Stimulated activated CD4-positive, alpha-beta T cell treated with anti-CD3 and anti-CD28 coated beads, TNF-alpha, amount 100 ng/mL, for 1 hour (primary cell): ENCODE measurements at places on chromosomes 11 and 22.

- DNase-seq: no peak
Measured at GRCh38 chr11:19253153-19253745, 12.5 kb upstream of the E2F8 start.

DNA sequence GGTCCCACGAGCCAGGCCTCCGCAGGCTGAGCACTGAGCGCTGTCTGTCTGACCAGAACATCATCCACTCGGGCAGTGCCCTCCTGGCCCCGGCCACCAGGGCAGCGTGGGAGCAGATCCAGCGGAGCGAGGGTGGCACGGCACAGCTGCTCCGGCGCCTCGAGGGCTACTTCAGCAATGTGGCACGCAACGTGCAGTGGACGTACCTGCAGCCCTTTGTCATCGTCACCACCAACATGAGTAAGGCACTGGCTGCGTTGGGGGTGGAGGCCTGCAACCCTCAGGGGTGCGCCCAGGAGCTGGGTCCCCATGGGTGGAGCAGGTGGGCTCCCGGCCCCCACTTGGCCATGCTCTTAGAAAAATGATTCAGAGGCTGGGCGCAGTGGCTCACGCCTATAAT is 49.7 kb upstream of the PRODH start:
- DNase-seq: no peak

DNA sequence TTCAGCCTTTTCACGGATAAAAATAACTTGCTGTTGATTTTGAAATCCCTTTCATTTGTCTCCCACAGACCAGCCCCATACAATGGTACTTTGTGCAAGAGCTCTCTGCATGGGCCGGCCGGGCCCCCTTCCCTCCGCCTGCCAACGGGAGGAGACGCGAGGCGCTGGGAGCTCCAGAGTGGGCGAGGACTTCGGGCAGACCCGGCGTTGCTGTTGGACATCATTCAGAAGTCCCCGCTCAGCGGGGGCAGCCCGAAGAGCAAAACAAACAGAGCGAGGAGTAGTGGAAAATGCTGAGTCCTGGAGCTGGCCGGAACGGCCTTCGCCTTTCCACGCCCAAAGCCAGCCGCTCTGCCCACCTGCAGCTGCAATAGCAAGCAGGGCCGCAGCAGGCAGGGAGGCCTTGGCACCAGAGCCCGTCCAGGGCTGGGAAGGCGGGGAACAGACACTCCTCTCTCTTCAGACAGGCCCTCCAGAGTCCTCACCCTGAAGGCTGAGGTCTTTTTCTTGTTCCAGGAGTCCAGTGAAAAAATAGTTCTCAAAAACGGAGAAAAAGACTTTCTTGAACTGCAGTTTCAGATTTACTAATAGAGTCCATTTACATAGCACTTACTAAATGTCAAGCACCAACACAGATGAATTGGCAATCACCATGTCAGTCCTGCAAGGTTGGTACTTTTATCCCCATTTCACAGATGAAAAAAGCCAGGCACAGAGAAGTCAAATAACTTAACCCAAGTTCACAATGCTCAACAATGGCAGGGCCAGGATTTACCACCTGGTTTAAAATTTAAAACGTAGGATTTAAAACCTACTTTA is 135.5 kb downstream of the ETS1 start:
- no peak for DNase-seq

- DNase-seq: no peak
Measured at GRCh38 chr11:46776878-46777277, 57.9 kb downstream of the F2 start.

DNA sequence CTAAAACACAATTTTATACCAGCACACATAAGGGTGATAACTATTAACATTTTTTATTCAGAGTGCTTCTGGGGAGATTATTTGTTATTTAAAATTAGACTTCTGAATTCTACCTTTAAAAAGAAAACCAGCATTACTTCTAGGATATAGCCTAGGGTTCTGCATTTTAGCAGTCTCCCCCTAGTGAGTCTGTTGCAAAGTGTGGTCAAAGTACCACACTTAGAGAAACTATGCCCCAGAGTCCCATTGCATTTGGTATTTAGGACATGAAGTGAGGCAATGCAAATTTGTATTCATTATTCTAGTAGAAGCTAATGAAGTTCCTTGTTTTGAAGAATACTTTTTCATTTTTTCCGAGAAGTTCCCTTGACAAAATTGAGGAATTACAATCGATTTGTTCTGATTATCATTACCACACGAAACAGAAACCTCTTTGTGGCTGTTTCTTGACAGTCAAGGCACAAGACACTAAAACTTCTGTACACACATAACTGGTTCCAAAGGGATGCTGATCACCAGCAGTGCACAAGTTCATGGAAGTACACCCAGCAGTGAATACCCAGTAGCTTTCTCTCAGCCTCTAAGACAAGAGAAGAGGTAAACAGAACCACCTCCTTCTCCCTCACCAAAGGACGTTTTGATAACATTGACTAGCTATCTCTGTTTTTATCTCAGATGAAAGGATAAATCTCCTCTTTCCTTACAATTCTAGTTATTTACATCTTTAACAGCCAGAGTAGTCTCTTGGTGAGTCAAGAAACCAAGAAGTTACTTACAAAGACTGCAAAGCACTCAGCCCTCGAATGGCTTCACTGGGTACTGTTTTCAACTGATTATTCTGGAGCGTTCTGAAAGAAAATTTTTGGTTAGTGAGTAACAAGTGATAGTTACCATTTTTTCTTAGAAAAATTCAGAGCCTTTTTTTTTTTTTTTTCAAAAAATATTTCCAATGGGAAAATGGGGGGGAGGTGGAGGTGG is 27.6 kb upstream of the CCDC34 start:
- DNase-seq: no peak

- DNase-seq: no peak
Measured at GRCh38 chr11:33634291-33634834, 66.3 kb downstream of the C11orf91 start.

DNA sequence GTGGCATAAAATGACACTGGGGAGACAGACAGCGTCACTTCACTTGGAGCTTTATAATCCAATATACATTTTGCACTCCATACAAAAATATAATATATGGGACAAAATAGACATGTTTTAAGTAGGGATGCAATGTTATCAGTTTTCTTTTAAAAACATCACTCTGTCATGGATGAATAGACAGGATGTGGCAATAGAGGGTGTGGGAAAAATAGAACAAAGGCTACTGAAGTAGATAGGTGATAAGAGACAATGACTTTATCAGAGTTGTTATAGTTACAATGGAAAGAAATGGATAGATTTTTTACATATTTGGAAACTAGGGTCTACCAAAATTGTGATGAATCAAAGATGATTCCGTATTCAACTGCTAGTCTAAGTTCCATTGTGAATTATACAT is 13.1 kb upstream of the NOX4 start:
- no peak for DNase-seq

DNA sequence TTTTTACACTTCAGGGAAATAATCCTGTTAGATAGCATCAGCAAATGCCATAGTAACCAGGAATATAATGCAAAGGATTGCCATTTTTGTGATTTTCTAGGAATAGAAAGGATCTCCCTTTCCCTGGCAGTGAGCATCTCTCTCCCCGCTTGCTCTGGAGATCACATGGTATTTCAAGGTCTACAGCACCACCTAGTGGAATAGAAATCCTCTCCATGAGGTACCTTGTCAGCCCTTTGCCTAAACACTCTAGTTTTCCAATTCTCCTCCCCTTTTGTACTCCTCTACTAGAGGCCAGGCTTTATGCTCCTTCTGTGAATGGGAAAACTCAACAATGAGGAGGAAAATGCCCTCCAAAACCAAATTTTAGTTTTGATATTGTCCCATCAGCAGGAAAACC is 78.4 kb downstream of the XRRA1 start:
- DNase-seq: no peak

- DNase-seq: no peak
Measured at GRCh38 chr11:65578667-65579066, 2.8 kb downstream of the EHBP1L1 start.

GRCh38 chr11:117725048-117725734 is 71.8 kb downstream of the DSCAML1 start:
- no peak for DNase-seq

- DNase-seq: no peak
Measured at GRCh38 chr11:117868815-117869561, 7.5 kb downstream of the FXYD6 start.

GRCh38 chr11:34731603-34732002 is 110.7 kb downstream of the EHF start:
- DNase-seq: no peak

- no peak for DNase-seq
Measured at GRCh38 chr11:103582351-103582909, 454.0 kb upstream of the DDI1 start.

DNA sequence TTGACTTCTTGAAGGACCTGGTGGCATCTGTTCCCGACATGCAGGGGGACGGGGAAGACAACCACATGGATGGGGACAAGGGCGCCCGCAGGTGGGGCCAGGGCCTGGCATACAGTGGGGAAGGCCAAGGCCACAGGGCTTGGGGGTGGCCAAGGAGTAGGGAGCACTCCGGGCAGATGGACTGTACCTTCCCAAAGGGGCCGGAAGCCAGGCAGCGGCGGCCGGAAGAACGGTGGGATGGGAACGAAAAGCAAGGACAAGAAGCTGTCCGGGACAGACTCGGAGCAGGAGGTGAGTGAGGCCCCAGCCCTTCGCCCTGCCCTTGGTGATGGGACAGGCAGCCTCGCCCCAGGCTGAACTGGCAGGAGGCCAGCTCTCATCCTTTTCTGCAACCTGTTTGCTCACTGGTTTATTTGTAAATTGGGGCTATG is 1.2 kb downstream of the DRAP1 start:
- DNase-seq: no peak

DNA sequence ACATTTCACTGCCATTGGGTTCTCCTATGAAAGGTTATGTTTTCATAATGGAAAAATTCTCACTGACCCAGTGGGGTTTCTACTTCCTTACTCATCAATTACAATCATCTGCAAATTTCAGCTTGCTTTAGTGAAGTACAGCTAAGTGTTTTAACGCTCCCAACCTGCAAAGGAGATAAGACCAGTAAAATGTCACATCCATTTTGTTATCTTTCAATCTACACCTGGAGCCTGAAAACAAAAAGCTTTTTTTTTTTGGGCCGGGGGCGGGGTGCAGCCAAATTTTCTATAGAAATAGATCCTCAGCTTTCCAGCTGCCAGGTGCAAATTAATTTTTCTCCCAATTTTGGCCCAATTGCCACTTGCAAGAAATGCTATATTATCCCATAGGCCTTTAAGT is 40.6 kb downstream of the CADM1 start:
- DNase-seq: no peak

- DNase-seq: peak; percentile 35
Measured at GRCh38 chr11:1335811-1336761, 26.7 kb upstream of the TOLLIP start.

GRCh38 chr22:47449508-47450270 is 687.2 kb downstream of the TBC1D22A start:
- DNase-seq: no peak

DNA sequence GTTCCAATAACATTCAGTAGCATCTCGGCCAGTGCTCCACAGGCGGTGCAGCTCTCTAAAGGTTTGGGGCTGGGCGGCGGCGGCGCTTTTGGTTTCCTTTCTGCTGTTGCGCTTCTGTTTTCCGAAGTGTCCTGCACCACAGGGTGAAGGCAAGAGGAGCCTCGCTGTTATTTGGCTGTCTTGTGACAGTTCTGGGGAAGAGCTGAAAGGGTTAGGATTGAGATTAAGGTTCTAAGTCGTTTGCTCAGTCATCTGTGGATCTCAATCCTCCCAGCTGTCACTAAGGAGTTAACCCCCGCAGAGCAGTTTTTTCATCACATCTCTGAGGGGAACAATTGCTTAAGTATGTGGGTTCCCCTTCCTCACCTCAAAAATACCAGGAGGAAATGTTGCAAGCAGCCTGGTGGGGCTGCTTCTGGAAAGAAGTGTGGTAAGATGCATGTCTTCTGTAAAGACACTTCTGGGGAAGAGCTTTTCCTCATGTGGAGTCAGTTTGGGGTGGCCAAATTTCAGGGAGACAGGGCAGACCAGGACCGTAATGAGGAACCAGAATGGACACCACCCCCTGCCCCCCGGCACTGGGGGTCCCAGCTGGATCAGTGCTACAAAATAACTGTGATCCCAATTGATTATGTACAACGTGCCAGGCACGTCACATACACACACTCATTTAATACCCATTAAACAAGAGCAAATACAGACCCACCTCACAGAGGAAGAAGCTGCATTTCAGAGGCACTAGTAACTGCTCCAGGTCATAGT is 14.2 kb downstream of the TMEM121B start:
- DNase-seq: no peak

DNA sequence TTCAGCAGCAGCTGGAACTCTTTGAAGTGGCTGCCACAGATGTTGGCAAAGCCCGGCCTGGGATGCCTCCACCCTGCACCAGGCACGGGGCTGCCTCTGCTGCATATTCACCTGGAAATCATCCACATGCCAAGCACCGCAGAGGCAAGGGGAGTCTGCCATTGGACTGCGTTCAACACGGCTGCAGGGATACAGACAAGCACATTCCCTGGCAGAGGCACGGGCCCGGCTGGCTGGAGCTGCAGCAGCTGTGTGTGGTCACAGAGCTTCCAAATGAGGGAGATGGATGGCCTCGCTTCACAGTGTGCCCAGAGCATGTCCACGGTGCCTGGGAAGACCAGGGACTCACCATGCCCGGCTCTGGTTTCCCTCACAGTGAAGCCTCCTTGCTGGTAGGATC is 1378.9 kb downstream of the TBC1D22A start:
- no peak for DNase-seq

DNA sequence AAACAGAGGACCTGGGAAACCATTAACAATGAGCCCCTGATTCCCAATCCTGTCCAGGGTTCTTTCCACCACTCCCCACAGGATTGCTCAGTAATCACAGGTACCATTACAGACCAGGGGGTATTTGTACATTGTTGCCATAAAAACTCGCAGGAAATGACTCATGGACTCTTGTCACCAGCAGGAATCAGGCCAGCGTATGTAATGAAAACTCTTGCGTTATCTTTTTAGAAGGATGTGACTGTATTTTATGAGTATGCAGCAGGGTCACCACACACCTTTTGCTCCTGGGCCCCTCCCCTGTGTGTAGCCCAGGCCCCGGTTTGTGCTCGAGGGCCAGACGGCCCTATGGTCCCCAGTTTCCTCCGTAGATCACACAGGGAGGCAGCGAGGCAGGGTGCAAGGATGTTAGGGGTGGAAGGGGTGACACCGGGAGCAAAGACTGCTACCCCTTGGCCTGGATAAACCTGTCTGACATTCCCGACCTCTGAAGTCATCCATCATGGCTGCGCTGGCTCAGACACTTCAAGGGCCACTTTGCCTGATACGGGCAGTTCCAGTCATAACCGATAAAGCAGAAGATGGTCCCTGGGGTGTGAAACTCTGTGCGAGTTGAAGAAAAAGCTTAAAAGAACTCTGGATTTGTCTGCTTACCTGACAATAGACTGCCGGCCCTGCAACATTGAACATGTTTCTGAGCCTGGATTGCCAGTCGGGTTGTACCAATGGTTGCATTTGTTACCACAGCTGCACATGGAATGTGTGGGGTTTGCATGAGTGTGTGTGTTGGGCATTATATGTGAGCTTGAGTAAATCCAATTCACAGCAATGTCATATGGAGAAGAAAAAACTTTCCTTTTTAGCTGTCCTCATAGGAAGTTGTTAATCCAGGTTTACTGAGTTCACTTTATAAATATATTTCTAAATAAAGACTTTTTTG is 56.9 kb downstream of the MICAL2 start:
- DNase-seq: no peak
